ENCODE measurements at places on chromosomes 2 and 18.

- DNase-seq, result peak; percentile 46
Observed at GRCh38 chr2:147068071-147068470, 776.8 kb upstream of the ACVR2A start.

GRCh38 chr2:75170889-75171288 lies 28.4 kb downstream of the TACR1 start:
- no peak for DNase-seq

- no peak for DNase-seq
Observed at GRCh38 chr2:199024224-199024623, 433.5 kb downstream of the SATB2 start.

- DNase-seq, result no peak
Observed at GRCh38 chr2:84251651-84252302, 207.3 kb downstream of the SUCLG1 start.

GRCh38 chr2:15145919-15146318 lies 415.2 kb downstream of the NBAS start:
- no peak for DNase-seq

- no peak for DNase-seq
Observed at GRCh38 chr2:98346311-98347236, at the start of gene CNGA3. Gene CNGA3, plus strand, starts transcription at chr2:98346456. Its CDS starts 23,520 bp downstream, at chr2:98369976.

DNA sequence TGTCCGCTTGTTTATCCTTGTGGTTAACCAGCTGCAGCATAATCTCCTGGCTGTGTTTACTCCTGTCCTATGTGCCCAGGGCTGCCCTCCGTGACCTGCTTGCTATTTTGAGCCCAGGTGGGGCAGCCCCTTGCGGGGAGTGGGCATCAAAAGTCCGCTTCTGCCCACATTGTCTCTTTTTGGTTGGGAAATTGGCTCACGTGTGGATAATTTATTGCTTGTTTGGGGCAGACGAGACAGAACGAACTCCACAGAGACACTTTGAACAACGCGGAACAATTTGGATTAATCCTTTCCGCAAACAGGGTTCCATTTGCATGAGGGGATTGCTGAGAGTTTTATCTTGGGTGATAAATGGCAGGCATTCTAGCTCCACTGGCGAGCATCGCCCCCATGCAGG lies 8.1 kb upstream of the CXCR4 start:
- DNase-seq, result no peak

GRCh38 chr18:46152436-46152807 lies 48.2 kb downstream of the HAUS1 start:
- no peak for DNase-seq

DNA sequence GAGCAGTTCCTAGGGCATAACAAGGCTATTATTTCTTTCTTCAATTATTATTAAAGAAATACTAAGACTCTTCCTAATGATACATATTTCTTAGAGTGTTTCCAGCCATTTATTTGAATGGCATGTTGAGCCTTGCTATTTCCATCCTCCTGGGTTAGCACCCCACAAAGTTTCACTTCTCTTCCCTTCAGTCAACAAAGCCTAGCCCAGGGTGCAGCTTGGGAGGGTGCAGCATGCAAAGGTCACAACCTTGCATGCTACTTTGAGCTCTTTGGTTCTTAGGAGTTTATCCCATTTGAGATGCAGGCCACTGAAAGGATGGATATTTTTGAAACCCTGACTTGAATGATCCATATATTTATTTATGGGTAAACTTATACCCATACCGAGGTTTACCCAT lies 454.4 kb upstream of the MEIS1 start:
- DNase-seq, result no peak

DNA sequence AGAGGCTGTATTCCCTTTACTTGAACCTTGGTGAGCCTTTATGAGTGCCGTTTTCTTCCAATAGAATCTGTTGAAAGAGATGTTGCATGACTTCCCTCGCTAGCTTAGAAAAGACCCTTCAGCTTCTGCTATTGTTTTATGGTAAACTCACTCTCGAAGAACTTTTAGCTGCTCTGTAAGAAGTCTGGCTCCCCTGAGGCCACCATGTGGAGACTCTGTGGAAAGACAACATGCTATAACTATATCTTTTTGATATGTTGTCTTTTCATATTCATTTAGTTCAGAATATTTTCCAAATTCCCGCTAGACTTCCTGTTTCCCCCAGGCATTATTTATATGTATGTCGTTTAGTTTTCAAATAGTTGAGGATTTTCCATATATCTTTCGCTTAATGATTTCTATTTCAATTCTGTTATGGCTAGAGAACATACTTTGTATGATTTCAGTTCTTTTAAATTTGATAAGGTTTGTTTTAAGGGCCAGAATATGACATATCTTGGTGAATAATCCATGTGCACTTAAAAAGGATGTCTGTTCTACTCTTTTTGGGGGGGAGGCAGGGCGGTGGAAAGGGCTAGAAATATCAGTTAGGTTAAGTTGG lies 64.1 kb downstream of the PTPN4 start:
- peak; percentile 25 for DNase-seq

DNA sequence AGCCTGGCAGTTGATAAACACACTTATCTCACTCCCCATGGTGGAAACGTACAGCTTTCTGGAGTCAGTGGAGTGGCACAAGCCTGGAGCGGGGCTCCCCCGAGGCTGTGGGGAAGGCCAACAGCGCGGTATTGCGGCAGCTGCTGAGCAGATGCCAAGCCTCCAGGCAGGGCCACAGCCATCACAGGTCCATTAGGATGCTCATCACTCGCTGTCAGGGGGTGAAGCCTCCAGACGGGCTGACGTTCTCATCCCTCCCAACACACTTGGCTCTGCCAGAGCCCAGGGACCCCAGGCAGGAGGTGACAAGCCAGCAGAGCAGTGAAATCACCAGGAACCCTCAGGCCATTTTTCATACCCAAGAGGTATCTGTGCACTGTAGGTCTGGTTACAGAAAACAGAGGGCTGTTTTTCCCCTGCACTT lies 529.2 kb upstream of the KLHL29 start:
- no peak for DNase-seq

- no peak for DNase-seq
Observed at GRCh38 chr2:10348891-10349290, 46.2 kb downstream of the HPCAL1 start.

- DNase-seq, result no peak
Observed at GRCh38 chr2:10686176-10686730, 3.5 kb downstream of the NOL10 start.

DNA sequence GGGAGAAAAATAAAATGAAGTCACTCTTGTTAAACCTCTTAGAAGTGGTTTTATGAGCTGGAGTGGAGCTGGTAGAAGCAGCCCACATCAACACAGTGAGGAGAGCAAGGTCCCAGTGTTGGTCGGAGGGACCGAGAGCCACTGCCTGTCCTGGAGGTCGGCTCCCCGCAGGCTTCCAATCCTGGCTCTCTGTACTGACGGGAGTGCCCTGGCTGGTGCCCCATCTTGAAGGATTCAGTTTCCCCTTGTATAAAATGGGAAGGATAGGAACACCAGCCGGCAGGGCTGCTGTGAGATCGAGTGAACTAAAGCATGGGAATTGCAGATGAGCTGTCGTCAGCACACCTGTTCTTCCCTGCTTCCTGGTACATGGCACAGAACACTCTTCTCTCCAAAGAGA lies 104.3 kb upstream of the ID2 start:
- no peak for DNase-seq

GRCh38 chr2:196988639-196989038 lies 62.1 kb upstream of the PGAP1 start:
- DNase-seq, result no peak

- DNase-seq, result no peak
Observed at GRCh38 chr2:69007603-69008002, 5.4 kb upstream of the ANTXR1 start.

DNA sequence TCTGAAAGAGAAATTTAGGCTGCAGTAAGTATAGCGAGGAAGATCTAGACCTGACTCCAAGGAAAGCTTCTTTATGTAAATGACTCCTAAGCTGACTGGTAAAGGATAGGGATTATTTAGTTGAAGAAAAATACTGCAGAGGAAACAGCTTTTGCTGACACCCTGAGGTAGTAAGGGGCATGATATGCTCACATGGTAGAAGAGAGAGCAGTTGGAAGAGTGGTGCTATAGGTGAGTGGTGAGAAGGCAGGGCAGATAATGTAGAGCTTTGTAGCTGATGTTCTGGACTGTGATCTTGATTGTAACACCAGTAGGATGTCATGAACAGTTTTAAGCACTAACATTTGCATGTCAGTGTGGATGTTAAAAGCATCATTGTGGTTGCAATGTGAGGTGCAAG lies 639.1 kb upstream of the SLC39A10 start:
- DNase-seq, result no peak

DNA sequence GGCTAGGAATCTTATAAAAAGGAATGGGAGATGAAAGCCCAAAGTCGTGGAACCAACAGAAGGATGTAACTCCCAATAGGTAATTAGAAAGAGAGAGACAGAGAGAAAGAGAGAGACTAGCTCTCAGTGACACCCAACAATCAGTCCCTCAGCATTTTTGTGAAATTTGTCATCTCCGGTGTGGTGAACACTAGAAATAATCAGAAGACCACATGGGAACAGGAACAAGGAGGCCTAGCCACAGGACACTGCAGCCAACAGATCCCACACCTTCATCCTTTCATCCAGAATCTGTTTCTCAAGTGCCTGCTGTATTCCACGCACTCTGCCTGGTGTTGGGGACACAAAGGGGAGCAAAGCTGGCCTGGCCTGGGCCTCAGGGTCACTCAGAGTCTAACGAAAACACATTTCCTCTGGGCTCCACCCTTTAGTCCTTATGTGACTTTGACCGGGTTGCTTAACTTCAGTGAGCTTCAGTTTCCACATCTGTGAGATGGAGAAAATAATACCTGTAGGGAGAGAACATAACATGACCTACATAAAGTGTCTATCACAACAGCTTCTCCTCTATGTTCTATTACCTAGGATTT lies 53.1 kb downstream of the EHD3 start:
- DNase-seq, result no peak

GRCh38 chr18:31825772-31826171 lies 65.1 kb upstream of the SLC25A52 start:
- DNase-seq, result no peak

- DNase-seq, result peak; percentile 59
Observed at GRCh38 chr2:237128026-237128703, 42.5 kb downstream of the COPS8 start.

DNA sequence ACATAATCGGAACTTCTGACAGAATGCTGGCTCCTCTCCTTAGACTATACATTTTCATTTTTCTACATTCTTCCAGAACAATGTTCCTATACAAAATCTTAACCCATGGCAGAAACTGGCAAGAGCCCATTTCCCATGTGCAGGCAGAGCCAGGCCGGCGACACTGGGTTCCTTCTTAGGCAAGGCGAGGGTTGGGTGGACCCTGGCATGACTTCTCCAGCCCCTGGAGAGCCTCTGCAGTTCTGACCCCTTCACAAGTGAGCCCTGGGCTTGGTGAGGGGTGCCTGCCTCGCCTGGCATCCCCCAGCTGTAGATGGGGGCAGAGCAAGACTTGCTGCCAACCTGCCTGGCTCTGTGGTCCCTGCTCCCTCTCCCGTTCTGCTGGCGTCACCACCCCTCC lies 5.0 kb downstream of the GYPC start:
- no peak for DNase-seq

DNA sequence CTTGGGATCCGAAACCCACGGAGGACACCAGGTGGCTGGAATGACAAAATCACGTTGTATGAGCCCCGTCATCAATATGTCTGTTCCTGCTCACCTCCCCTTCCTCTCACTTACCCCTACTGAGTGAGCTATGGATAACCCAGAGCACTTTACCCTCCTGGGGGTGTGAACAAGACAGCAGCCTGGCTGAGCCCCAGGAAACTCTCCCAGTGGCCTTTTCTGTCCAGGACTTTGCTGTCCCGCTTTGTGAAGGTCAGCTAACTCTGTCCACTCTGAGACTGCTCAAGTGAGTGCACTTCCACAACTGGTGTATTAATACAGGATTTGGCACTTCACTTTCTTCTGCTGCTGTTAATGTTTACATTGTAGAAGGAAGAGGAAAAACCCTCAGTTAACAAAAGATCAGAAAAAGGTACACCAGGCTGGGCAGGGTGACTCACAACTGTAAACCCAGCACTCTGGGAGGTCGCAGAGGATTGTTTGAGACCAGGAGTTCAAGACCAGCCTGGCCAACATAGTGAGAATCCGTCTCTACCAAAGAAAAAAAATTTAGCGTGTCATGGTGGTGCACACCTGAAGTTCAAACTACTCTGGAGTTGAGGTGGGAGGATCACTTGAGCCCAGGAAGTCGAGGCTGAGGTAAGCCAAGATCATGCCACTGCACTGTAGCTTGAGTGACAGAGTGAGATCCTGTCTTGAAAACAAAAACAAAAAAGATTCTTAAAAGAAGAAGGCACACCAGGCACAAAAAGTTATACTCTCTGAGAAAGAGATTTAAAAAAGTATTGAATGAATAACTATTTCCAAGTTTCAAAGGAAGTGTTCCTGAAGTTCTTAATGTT lies 90.3 kb downstream of the CLHC1 start:
- no peak for DNase-seq

GRCh38 chr18:69843015-69843414 lies 104.7 kb downstream of the CD226 start:
- DNase-seq, result no peak

GRCh38 chr2:64668542-64668941 lies 14.8 kb upstream of the SERTAD2 start:
- no peak for DNase-seq

DNA sequence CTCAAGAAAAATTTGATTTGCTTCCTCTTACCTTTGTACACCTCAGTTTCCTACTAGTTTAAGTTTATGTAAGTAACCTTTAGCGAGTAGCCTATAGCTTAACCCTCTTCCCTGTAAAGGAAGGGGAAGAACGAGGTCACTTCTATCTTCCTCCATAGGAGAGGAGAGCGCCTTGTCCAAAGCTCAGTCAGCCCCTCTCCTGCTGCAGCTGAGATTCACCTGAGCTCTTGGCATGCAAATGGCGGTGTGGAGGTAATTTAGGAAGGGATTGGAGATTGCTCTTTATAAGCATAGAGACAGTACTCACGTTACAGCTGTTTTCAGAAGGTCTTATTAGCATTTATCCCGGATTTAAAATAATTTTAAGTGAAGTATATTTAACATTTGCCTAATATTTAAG lies 27.8 kb upstream of the SERPINB12 start:
- no peak for DNase-seq

- no peak for DNase-seq
Observed at GRCh38 chr2:4964001-4964540, 728.1 kb upstream of the SOX11 start.

DNA sequence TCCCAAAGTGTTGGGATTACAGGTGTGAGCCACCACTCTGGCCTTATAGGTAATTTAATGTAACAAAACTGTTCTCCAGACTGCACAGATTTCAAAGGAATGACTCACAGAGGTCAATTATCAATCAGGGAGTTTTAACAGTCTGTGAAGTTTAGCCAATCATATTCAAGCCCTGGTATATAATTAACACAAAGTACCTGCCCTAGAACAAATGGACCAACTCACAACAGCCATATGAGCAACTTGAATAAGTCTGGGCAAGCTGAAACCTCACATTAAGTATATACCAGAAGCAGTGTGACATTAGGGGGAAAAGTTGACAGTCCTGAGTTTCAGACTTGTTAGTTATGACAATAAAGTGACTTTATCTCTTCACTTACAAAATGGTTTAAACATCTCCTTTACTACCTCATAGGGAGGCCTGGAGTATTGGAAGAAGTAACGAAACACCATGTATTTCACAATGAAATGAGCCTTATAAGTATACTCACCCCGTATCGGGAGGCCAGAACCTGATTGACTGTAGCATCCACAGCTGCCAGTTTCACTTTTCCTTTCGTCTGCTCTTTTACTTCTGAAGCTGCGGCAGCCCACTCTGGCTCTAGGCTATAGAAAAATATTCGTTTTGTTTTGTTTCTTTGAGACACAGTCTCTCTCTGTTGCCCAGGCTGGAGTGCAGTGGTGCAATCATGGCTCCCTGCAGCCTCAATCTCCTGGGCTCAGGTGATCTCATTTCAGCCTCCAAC lies 22.2 kb downstream of the PDIA6 start:
- peak; percentile 30 for DNase-seq

All from small intestine (tissue), 16 donors.